Effector CD4-positive, alpha-beta T cell (primary cell): ENCODE measurements at places on chromosomes 2 and 18.

DNA sequence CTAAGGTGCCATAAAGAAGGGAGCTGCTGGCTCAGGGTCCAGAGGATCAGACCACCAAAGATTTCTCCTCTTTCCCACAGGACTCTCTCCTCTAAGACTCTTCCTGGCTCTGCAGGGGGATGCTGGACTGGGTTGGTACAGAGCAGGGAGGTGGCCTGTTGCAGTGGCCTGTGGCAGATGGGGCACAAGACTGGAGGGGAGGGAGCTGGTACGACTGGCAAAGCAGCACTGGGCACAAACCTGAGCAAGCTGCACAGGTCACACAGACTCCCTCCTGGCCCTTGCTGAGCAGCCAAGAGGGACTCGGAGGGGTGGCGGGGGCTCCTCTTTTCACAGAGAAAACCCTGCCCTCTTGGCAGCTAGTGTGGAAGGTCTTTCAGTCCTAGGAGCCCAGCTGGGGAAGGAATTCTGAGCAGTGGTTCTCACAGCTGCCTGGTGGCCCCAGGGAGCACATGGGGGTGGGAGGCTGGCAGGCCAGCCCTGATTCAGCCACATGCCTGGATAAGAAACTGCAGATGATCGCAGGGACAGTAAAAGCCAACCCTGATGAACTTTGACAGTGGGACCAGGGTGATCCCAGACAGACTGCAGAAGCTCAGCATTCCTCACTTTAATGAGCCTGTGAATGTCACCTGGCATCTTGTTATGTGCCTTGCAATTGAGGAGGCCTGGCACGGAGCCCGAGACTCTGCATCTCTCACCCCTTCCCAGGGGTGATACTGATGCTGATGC, 32.5 kb upstream of the ACAA2 start:
- no peak for DNase-seq

DNA sequence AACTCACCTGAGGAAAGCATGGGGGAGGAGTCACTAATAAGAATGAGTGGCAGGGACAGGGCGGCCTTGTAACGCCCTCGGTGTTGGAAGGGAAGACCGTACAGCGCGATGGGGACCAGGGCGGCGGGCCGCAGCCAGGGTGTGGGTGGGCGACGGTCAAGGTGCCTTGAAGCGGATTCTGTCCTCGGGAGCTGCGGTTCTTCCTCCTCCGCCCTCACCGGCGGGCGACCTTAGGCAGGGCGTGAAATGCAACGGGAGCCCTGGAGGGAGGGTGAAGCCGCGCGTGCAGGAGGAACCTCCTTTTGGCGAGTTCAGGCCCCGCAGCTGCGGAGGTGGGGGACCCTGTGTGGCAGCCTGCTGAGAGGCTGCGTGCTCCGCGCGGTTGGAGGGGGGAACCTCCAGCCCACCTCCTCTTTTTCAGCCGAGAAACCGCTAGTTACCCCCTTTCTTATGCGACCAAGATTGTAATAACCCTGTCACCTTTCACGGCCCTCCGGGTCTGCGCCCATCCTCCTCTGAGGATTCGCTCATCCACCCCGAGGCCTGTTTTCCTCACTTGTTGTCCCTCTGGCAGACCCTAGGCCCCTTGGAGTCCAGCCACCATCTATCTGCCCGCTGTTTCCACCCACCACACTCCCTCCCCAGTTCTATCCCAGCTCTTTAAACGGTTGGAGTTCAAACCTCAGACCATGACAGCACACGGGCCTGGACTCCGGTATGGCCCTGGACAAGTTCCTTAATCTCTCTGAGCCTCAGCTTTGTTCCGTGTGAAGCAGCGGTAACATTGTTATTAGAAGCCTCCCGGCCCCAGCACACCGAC, 823 bp upstream of the RNU2-63P start:
- no peak for DNase-seq

DNA sequence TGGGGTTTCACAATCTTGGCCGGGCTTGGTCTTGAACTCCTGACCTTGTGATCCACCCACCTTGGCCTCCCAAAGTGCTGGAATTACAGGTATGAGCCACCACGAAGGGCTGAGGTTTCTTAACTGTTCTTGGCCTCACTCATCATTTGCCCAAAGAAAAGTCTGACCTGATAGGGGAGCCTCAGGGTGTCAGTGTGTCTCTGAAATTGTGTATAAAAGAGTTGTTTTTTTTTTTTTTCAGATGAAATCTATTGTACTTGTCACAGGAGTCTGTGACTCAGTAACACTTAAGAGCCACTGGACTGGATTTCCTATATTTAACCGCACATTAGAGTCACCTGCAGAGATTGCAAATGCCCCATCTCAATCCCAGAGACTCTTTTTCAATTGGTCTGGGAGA, 16.9 kb downstream of the PMAIP1 start:
- DNase-seq = no peak

GRCh38 chr18:54957996-54958395, 1.3 kb downstream of the CCDC68 start:
- no peak for DNase-seq

GRCh38 chr18:23059541-23060465, 75.5 kb upstream of the CABLES1 start:
- no peak for DNase-seq

- no peak for DNase-seq
Measured at GRCh38 chr2:128781166-128781565, 462.5 kb upstream of the HS6ST1 start.

- no peak for DNase-seq
Measured at GRCh38 chr18:13141209-13141608, 77.4 kb upstream of the LDLRAD4 start.

DNA sequence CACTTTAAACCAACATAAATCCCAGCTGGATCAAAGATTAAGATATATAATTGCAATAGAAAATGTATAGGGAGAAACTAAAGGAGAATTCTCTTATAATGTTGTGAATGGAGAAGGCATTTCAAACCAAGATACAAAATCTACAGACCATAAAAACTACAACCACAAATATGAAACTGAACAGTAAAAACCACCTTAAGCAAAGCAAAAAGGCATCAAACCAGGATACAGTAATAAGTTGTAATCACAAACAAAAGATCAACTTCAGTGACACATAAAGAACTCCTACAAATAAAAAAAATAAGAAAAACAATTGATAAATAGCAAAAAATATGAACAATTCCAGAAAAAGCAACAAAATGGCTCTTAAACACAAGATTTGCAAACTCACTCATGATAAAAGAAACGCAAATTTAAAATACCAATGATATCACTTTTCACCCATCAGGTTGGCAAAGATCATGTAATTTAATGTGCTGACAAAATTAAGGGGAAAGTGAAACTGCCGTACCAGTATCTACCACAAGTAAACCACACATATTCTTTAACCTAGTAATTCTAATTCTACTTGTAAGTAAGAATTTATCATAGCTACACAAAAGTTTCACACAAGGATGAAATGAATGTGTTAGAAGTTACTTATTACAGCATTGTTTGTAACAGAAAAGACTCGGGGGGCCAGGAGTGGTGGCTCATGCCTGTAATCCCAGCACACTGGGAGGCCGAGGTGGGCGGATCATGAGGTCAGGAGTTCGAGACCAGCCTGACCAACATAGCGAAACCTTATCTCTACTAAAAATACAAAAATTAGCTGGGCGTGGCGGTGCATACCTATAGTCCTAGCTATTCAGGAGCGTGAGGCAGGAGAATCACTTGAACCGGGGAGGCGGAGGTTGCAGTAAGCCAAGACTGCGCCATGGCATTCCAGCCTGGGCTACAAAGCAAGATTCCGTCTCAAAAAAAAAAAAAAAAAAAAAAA, 101.9 kb downstream of the USP34 start:
- DNase-seq = no peak

GRCh38 chr18:45553723-45554388, 61.4 kb upstream of the SLC14A2 start:
- DNase-seq = no peak

- no peak for DNase-seq
Measured at GRCh38 chr2:121754851-121755236, 607 bp upstream of the TSN start.

- no peak for DNase-seq
Measured at GRCh38 chr18:11658019-11658418, 31.0 kb upstream of the GNAL start.

DNA sequence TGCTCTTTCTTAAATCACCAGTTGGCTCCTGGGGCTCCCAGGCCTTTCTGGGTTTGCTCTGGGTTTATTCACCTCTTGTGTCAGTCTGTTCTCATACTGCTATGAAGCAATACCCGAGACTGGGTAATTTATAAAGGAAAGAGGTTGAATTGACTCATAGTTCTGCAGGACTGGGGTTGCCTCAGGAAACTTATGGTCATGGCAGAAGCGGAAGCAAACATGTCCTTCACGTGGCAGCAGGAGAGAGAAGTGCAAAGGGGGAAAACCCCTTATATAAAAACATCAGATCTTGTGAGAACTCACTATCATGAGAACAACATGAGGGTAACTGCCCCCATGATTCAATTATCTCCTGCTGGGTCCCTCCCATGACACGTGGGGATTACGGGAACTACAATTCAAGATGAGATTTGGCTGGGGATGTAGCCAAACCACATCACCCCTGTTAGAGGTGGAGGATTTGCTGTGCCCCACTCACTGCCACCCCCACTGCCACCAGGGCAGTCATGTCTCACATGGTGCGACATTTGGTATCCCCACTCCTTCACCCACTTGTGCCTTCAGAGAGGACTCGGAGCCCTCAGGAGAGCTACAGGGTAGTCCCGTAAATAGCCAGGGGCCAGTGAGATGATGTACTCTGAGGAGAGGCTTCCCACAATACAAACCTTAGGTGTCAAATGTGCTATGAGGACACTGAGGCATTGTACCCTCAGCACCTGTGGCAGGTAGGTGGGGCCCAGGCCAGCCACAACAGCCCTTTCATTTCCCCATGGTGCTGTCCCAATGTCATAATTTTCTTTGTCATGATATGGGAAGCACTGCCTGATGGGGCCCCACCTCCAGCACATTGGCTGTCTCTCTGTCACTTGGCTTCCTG, 35.7 kb downstream of the CDC42EP3 start:
- peak; percentile 60 for DNase-seq

DNA sequence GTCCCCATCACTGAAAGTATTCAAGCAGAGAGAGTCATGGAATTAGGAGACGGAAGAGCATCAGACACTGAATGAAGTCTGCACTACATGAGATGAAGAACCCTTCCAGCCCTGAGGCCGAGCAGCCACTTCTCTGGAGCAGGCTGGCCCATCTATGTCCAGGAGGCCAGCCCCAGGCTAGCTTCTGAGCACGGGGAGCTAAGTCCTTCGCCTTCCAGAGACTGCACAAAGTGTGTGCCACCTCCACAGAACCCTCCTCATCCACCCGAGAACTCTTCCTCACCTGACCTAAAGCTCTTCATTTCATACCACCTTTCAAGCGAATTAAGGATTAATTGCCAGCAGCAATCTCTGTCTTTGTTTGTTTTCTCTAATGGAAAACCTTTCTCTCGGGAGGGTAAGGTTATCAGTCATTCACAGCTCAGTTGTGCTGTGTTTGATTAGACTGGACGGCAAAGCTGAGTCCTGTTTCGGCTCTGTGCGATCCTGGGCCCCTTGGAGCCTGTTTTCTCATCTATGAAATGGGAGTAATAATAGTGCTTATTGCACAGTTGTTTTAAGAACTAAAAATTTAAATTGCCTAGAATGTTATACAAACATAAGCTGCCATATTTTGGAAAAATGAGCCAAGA, 38.0 kb downstream of the SCTR start:
- DNase-seq = no peak

DNA sequence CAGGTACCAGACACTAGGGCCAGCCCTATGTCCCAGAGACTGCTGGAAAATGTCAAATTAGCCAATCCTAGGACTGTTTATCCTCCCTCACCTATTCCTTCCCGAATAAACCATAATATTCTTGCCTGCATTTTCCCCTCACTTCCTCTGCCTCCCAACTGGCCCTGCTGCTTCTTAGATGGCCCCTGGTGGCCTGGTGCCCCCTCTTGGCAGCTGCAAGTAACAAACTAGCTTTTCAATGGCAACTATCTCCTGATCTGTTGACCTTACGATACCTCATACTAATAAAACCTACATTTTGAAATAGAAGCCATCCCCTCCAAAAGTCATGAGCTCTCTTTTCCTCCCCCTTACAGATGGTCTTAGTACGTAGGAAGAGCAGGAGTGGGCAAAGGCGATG, 132.0 kb downstream of the ALPK2 start:
- DNase-seq = no peak

DNA sequence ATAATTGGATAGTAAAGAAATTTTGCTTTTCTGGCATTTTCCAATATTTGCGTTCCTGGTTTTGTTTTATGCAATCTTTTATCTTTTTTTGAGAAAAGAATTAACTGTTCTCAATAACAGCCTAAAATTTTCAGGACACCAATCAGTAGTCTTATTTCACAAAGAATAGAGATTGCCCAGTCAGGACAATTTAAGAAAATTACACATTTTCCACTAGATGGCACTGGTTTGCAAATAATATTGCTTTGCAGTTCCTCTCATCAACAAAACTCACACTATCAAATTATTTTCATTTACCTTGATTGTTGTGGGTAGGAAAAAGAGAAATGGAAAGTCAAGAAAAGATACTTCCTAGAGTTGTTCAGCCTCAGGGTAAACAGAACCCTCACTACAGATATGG, 2.4 kb upstream of the RBM45 start:
- no peak for DNase-seq

GRCh38 chr2:170265321-170265720, 87.4 kb downstream of the MYO3B start:
- DNase-seq = no peak

DNA sequence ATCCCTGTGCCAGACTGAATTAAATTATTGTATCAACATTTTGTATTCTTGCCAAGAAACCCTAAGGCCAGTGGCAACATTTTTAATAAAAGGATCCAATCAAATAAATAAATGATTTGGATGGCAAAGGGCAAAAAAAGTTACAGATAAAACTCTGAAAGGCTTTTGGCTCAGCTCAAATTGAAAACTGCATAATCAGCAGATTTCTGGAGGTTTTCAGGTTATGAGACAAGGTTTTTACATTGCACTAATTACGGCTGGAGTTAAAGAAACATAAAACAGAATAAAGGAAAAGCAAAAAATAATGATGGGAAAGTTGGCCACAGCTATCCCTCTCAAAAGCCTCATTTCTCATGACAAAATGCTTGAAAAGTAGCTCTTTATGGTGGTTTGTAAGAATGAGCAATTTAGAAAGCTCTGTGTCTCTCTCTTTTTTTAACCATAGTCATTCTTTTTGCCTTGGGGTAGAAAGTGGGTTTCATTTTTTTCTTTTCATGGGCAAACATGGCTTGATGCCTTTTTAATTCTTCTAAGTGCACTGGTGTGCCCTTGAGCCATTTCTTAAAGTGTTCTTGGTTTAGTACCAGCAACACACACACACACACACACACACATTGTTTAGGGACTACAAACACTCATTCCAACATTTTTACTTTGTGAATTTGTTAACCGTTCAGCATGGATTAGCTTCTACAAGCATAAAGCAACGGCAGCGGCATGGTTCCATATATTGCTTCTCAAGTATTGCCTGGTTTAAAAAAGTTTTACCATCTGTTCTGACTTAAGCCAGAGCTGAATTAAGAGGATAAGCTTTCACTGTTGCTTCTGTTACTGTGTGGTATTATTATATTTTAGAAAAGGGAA, 747.1 kb upstream of the FSHR start:
- DNase-seq = no peak

- DNase-seq = no peak
Measured at GRCh38 chr2:16664809-16665747, 556 bp downstream of the CYRIA start.

- no peak for DNase-seq
Measured at GRCh38 chr18:25250474-25250851, 101.5 kb downstream of the ZNF521 start.
